Germinal center (tissue), 1 donor: ENCODE measurements at places on chromosomes 6 and 20.

- DNase-seq = no peak
These were observed 90.9 kb downstream of the PSMG4 start for GRCh38 chr6:3349388-3350251.

DNA sequence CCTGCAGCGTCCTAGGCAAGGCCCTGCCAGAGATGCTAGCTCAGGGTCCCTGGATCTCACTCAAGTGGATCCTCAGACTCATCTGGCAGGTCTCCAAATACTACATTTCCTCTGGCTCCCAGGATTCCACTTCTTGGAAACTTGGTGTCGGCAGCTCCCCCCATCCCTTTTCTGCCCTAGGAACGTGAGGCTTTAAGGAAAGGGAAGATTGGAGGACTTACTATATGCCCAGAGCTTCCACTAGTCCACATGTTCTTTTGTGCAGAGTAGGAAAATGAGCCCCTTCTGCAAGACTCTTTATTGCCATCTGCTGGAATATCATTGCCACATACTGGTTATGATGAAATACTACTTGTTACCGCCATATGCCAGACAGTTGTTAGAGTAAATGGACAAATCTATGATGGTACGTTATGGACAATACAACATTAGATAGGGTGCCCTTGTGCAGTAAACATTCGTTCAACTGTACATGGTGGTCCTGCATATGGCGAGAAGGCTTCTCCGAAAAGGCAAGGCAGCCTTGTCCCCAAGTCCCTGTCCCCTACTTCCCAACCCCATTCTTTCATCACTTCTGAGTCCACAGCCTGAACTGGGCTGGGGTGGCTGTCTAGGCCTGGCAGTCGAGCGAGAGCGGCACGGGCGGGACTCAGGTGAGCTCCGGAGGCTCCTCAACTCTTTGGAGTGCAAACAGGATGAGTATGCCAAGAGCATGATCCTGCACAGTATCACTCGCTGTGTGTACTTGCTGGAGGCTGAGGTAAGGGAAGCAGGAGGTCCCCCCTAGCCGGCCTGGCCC is 780 bp downstream of the ARMC12 start:
- peak; percentile 80 for DNase-seq

- DNase-seq = no peak
These were observed 30.7 kb downstream of the GFRA4 start for GRCh38 chr20:3632311-3633004.

- no peak for DNase-seq
These were observed 718.6 kb downstream of the QKI start for GRCh38 chr6:164133095-164133494.

DNA sequence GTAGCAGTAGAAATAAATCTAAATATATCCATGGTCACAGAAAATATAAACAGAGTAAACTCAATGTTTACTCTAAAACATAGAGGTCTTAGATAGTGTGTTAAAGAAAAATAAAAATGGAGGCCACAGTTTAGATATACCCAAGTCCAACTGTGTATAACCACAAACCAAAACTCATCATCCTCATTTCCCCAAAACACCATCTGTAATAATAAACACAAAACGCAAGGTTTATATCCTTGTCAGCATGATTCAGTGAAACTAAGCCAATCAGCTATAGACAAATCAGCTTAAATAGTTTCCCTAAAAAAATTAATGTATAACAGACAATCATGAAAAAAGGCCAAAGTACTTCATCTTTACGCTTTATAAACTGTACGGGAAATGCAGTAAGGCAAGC is 2.7 kb upstream of the HACE1 start:
- DNase-seq = no peak

DNA sequence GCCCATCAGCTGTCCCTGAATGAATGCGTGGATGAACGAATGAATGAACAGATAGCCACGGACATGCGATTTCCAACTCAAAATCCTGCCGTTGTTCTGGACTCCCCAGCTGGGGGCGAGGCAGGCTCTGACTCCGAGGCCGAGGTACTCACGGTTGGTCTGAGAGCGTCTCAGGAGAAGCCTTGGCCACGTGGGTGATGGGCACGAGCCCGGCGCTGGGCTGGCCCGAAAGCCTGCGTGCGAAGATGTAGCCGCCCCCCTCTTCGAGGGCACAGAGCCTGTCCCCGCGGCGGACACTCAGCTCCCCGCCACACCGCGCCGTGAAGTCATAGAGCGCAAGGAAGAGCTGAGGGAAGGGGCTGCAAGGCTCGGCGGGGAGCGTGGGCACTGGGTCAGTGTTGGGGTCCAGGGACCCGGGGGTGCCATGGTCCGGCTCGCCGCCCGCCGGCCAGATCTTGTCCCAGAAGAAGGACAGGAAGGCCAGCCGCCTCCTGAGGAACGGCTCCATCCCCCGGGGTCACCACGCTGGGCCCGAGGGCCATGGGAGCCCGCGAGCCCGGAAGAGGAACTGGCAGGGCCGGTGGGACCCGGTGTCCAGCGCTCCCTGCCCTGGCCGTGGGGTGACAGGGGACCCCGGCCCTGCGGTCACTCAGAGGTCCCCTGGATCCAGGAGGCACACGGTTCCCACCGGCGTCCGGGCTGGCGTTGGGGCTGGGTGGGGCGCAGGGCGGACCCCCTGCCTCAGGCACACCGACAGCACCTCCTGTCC is 409 bp downstream of the SRMS start:
- DNase-seq = no peak

GRCh38 chr6:109321752-109322151 is 60.5 kb downstream of the CD164 start:
- DNase-seq = no peak

DNA sequence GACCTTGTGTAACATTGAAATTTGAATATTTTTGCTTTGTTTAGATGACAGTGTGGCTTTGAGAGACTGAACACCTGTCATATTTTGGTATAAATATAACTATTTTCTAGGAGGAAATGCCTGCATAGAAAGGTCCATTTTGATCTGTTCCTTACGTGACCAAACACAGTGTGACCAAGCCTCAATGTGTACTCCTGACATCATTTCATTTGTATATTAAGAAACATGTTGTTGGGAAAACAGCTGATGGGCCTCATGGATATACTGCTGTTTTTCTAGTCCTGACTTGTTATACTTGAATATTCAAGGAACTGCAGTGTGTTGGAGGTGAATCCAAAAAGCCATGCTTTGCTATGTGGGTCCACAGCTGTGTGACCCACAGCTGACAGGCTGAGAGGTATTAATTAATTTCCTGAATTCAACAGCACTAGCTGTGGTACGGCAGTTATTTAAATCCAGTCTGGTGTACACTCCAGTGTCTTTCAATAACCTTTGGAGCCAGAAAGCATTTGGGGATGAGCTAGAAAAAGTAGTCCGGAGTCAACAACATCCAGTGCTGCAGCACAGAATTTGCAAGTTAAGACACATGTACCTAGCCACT is 18.9 kb downstream of the NCOA7 start:
- DNase-seq = no peak

DNA sequence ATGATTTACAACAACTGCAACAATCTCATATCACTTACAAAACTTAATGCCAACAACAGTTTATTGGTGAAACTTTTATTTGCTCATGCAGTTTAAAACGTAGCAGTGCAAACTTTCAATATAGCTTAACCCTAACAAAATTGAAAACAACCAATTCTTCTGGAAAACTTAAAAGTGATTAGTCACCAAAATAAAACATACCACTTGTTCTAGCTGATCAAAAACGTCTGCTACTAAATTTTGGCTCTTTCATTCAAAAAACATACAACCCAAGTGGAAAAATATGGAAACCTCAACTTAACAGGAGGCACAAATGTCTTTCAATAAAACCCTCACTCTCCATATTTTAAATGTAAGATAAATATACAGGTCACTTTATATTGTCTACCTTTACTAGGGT is 39.6 kb downstream of the COL12A1 start:
- no peak for DNase-seq

GRCh38 chr20:62409931-62410745 is 3.1 kb upstream of the CABLES2 start:
- DNase-seq = peak; percentile 56
